ENCODE measurements at places on chromosomes 1 and 21.

DNA sequence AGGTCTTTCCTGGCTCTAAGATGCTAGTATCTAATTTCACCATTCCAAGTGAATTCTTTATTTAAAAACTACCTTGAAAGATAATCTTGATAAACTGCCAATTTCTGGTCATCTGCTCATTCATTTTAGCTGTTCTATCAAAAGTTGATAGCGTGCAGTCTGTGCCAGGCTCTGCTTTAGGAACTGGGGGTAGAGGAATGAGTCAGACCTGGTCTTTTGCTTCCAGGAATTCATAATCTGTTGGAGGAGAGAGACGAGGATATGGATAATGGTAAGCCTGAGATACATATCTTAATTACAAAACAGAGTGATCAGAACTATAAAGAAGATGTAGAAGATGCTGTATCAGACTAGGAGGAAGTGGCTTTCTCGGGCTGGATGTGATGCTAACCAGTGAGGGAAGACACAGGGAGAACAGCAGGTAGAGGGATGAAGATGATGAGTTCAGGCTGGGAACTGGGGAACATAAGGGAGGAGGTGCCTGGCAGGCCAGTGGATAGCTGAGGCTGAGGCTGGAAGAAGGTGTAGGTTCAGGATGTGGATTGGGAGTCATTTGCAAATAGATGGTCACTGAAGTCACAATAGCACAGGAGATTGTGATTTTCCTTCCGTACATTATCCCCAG is 12.3 kb upstream of the PHC2 start:
- no peak for DNase-seq

DNA sequence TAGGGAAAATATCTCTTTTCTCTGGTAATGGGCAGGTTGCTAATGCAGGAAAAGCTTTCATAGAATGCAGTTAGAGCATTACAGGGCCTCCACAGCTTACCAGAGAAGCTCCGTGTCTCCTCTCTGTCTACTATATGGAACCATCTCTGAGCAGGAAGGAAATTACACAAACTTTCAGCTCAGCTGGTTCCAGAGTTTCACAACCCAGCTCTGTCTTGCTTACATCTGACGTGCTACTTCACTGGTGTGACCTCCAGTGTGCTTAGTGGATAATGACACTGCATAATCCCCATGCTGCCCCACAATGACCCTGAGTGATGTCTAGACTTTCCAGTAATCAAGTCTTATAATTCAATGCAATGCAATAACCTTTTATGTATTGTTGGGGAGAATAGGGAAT is 4.3 kb upstream of the FGGY start:
- no peak for DNase-seq

GRCh38 chr21:17002594-17003257 is 510.1 kb upstream of the CXADR start:
- DNase-seq, result no peak

- DNase-seq, result no peak
These were observed 47.2 kb downstream of the HSD3B1 start for GRCh38 chr1:119554183-119554582.

GRCh38 chr1:212089560-212090163 is 54.1 kb downstream of the DTL start:
- DNase-seq, result no peak

DNA sequence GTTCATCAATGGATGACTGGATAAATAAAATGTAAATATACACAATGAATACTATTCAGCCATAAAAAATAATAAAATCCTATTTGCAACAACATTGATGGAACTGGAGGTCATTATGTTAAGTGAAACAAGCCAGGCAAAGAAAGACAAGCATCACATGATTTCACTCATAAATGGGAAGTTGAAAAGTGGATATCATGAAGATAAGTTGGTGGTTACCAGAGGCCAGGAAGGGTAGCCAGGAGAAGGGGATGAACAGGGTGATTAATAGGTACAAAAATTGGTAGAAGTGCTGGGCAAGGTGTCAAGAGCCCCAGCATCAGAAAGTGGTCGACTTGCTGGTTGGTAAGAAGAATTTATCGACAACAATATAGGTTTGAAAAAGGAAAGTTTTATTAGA is 1.3 kb upstream of the PARK7 start:
- no peak for DNase-seq

DNA sequence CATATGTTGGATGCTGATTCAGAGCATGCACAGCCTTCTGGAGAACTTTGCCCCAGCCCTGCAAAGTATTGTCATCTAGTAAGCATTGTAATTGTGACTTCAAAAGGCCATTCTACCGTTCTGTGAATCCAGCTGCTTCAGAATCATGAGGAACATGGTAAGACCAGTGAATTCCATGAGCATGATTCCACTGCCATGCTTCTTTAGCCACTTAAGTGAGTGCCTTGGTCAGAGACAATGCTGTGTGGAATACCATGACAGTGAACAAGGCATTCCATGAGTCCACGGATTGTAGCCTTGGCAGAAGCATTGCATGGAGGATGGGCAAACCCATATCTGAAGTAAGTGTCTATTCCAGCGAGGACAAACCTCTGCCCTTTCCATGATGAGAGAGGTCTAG is 123.7 kb downstream of the S1PR1 start:
- no peak for DNase-seq

GRCh38 chr1:95086949-95087533 is 14.3 kb upstream of the ALG14 start:
- no peak for DNase-seq

DNA sequence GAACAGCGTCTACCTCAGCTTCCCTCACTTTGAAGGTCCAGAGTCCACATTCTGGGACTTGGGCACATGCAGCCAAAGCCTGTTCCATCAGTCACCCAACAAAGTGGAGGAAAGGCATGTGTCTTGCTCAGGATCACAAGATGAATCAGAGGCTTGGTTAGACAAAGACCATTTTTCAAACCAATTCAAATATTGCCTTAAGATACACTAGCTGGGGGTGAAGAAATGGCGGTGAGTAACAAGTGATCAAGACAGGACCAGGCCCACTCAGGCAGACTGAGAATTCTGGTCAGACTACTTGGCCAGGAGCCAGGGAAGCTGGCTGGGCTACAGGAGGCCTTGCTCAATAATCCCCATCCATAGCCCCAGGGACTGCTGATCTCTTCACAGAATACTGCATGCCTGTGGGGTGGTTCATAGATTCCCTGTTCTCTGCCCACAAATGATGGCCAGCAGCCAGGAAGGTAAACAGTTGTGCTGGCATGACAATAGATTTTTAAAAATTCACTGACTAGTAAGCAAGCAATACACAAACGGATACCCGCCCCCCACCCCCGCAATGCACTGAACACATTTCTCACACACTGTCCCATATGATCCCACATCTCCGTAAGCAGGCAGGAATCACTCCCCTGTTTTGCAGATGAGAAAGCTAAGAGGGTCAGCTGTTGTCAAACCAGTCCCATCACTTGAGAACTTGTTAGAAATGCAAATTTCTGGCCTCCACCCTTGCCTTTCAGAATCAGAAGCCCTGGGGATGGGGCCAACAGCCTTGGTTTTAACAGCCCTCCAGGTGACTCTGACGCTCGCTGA is 27.2 kb downstream of the ERI3 start:
- no peak for DNase-seq

DNA sequence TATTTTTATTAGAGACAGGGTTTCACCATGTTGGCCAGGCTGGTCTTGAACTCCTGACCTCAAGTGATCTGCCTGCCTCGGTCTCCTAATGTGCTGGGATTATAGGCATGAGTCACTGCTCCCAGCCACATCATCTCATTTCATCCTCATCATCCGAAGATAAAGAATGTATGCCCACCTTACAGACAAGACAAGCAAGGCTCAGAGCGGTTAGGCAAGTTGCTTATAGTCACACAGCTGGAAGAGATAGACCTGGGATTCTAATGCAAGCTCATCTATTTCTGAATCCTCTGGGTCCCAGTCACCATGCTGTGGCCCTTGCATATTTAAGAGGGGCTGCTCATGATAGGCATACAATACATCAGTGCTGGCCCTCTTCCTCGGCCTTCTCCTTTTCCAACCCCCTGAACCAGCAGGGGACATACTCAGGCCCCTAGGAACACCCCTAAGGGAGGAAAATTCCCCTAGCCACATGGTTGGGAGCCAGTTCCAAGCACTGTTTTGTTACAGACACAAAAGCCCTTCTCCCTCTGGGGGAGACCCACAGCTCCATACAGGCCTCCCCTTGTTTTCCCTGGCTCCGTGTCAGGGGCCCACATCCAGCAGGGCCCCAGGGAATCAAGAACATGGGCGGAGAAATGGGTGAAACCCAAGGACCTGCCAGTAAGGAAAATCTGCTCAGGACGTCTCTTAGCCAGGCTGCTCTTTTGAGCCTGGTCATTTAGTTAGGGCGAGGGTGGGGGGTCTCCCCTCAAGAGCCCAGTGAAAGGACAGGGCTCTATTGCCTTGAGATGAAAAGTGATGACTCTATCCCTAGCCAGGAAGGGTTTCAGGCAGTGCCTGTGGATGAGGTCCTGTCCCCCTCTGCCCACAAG is 6.9 kb downstream of the CSRP1 start:
- no peak for DNase-seq

GRCh38 chr1:42999308-42999707 is 40.6 kb upstream of the SLC2A1 start:
- no peak for DNase-seq

GRCh38 chr21:28230559-28230958 is 762.1 kb downstream of the LTN1 start:
- DNase-seq, result no peak

GRCh38 chr1:113684153-113684541 is 75.1 kb downstream of the PHTF1 start:
- no peak for DNase-seq

DNA sequence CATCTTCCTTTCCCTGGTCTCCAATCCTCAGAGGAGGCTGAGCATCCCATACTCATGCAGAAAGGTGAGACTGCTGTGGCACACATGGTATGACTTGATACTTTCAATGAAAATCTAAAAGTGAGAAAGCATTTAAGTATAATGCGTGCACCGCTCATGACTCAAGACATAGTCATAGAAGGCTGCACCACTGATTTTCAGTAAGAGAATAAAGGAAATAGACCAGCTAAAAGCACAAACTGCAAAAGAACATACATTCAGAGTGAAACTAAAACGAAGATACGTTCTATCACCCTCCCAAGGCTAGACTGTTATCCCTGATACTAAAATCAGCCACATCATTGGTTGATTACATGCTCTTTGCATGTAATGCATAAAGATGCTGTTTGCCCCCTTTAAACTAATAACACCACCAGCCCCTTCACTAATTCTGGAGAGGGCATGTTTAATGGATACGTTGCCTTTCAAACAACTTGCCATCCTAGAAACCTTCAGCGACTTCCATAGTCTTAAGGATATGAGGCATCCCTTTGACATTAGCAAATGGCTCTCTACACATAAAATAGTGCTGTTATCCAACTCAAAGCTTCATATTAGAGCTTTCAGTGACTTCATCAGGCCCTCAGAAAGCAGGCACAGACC is 2.1 kb downstream of the PLD5 start:
- no peak for DNase-seq

DNA sequence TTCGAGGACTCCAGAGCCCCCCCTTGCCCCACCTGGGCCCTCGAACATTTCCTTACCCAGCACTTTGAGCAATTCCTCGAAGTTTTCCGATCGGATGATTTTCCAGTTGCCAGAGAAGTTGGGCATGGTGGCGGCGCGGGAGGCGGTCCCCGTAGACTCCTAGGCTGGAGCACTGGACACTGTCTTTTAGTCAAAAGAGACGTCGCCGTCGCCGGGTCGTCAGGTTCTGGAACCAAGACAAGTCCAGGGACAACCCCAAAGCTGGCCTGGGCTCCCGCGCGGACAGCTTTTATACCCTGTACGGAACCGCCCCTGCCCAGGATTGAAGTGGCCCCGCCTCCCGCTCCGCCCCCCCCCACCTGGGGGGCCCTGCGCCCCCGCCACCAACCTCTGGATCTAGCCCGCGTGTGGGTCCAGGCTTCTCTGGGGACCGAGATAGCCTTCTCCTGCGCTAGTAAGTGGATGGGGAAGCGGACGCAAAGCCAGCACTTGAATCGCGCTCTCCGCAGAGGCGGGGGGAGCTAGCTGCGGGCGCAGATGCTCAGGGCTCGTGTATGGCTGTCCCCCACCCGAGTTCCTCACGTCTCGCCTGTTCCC is at the start of gene CRABP2:
Gene CRABP2 (minus strand): TSS at position 263 of the 597 bp plus-strand sequence. CDS start 137 bp downstream, at position 126.
- no peak for DNase-seq

DNA sequence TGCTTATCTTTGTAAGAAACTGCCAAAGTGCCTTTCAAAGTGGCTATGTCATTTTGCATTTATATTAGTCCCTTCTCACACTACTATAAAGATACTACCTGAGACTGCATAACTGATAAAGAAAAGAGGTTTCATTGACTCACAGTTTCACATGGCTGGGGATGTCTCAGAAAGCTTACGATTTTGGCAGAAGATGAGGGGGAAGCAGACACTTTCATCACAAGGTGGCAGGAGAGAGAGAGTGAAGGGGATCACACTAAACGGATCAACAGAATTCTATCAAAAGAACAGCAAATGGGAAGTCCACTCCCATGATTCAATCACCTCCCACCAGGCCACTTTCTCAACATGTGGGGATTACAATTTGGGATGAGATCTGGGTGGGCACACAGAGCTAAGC is 1352.0 kb upstream of the B3GALT2 start:
- no peak for DNase-seq

DNA sequence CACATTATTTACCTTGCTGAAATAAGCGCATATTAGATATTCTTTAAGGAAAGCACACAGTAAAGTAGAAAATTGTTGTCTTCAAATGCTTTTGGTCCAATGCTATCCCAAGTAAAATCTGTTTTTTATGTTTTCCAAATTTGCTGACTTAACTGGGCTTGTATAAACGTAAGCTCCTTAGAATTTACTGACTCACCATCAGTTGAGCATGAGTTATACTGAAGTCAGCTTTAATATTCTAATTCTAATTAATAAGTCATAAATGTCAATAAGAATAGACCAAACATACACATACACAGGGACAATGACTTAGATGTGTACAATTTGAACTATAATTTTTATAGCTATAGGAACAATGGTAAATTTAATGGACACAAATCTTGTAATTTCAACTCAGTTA is 319.2 kb downstream of the TPR start:
- DNase-seq, result no peak

GRCh38 chr1:230072296-230072695 is 5.3 kb downstream of the GALNT2 start:
- no peak for DNase-seq

DNA sequence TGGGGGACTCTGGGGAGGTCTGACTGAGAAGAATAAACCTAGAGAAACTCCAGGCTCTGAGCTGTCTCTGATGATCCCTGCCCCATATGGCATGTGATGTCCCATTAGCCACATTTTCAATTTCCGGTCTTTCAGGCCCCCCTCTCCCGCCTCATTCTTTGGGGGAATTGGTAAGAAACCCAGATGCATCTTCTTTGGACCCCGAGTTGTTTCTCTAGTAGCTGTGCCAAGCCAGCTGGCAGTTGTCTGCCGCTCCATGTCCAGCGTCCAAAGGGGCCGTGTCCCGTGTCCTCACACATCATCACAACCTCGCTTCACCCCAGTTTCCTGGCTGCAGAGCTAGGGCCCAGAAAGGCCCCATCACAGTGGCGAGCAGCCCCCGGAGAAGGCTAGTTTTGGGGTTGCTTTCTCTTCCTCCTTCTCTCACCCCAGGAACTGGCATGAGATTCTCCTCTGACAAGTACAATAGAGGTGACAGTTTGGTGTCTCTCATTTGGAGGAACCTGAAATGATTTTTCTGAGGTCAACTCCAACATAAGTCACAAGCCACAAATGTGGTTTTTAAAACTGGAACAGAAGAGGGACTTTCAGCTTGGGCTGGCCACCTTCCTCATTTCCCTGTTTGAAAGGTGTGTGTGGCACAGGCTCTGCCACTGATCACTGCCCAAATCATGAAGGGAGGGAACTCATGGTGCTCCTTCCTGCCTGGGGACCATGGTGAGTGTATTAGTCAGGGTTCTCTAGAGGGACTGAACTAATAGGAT is 6.4 kb upstream of the GPR157 start:
- DNase-seq, result no peak
